ENCODE measurements at places on chromosomes 1 and 21.

- no peak for DNase-seq
Observed at GRCh38 chr1:186899977-186900376, 71.2 kb downstream of the PLA2G4A start.

DNA sequence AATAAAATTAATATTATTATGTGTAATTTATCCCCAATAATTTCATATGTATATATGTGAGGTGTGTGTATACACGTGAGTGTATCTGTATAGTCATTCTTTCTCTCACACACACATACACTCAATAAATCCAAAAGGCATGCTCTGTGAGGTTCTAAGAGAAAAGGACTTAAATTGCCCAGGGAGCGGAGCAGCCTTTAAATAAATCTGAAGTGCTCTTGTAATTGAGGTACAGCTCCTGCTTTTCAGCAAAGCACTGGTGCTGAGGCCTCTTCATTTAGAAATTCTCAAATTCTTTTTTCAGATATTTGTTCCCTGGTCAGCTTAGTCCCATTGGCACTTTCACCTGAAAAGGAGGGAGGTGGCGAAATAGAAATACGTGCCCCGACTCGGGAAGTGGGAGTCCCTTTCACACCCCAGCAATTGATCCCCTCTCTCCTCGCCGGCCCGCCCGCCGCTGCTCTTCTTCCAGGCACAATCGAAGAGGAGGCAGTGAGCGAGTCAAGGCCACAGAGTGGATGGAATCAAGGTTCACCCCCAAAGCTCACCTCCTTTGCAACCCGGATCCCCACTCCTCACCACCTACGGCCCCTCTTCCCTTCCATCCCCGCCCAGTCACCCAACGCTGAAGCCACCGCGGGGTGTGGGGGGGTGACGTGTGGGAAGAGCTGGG, 944 bp downstream of the PLPPR5 start:
- no peak for DNase-seq

- no peak for DNase-seq
Observed at GRCh38 chr21:17372200-17372599, 140.6 kb upstream of the CXADR start.

DNA sequence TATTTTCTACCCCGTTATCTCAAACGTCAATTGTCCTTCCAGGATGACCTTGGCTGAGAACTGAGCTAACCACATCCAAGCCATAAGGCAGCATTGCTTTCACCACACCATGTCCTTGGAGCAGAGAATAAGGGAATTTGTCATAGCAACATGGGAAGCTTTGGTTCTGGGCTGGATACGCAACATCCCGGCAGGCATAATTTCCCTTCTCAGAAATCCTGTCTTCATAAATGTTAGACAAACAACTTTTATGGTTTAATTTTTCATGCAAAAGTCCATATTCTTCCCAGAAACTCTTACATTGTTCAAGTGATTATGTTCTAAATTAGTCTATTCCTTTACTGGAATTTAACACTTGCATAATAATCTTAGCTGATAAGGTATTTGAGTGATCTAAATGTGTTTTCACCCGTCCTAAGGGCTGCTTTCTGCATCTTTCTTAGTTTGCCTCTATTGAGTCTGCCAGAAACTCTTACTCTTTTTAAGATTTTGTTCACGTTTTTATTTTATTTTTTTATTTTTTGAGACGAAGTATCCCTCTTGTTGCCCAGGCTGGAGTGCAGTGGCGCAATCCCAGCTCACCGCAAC, 51.8 kb downstream of the KCNJ15 start:
- DNase-seq: no peak

DNA sequence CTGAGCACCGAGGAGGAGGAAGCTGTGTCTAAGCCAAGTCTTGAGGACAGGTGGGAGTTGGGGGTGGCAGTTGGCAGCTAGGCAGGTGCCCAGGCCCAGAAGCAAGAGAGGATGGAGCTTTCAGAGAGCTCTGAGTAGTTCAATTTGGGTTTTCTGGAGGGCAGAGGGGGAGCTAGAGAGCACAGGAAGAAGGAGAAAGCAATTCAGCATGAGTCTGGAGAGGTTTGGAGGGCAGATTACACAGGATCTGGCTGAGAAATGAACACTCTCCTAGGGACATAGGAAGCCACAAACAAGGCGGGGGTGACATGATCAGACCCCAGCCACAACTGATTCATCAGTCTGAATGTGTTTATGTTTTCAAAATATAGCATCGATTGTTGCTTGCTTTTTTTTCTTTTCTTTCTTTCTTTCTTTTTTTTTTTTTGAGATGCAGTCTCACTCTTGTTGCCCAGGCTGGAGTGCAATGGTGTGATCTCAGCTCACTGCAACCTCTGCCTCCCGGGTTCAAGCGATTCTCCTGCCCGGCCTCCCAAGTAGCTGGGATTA, 23.8 kb downstream of the PTPRF start:
- DNase-seq: peak; percentile 59

- peak; percentile 60 for DNase-seq
Observed at GRCh38 chr1:235867903-235868469, 1.3 kb upstream of the LYST start.

- DNase-seq: no peak
Observed at GRCh38 chr1:160115545-160116282, at the start of gene ATP1A2. Gene ATP1A2 (plus strand): TSS chr1:160115759. CDS start chr1:160115862, 103 bp downstream.

GRCh38 chr1:8938232-8938999, 7.3 kb upstream of the CA6 start:
- DNase-seq: peak; percentile 81

DNA sequence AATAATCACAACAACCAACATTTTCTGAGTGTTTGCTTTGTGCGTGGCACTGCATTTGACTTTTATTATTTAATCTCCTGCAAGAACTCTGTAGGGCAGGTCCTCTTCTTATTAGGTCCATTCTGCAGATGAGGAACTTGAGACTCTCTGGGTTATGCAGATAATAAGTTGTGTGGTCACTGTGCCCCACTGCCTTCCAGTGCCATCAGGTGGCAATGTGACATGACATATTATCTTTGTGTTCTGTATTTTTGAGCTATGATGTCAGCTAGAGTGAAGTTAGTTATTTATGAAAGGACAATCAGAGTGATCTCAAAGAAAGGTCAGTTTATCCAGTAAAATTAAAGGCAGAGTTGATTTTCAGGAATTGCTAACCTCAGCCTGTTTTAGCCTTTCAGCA, 196.0 kb downstream of the FMN2 start:
- DNase-seq: no peak

DNA sequence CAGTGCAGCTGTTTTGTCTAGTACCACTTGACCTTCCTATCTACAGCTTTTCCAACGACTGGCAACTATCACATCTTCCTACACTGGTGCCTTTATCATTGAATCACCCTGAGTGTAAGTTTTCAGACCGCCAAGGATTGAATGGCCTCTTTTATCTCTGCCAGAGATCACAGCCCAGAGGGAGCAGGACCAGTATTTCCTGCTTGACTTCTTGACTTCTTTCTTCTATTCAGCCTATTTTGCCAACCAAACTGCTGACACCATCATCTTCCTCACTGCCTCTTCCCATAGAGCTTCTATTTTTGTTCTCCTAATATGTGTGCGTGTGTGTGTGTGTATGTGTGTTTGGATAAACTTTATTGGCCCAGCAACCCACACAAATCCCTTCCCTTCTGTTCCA, 53.8 kb downstream of the SERBP1 start:
- no peak for DNase-seq

GRCh38 chr21:41630249-41630648, 122.3 kb upstream of the TMPRSS2 start:
- no peak for DNase-seq
